ENCODE measurements at places on chromosomes 3 and 15. TPM values are rescaled to one million over a fixed set of nuclear protein-coding genes. Genes with fewer than 3 reads are reported as not detected.

Gene GRIP2
- not detected for total RNA-seq

DNA sequence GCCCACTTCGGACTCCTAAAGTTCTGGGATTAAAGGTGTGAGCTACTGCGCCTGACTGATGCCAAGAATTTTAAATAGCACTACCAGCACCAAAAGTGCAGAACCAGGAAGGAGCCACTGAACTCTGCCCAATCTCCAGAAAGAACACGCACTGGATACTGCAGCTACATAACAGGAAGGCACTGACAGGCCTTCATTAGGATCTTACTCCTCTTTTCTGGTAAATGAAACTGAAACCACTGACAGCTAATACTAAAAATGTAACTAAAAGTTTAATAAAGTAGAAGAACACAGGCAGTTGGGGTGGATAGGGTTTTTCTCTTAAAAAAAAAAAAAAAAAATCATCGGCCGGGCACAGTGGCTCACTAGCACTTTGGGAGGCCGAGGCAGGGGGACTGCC lies 74.1 kb upstream of the CHRM5 start:
- H3K36me3 ChIP-seq: no peaks in the 10 kb centered on the region
- no peak overlapping the region for H3K4me3 ChIP-seq
- DNase-seq: no peak
- no peaks in the 10 kb centered on the region for H3K27me3 ChIP-seq
- H3K4me1 ChIP-seq: no peaks in the 10 kb centered on the region

Gene FOXL2NB
- total RNA-seq: not detected

DNA sequence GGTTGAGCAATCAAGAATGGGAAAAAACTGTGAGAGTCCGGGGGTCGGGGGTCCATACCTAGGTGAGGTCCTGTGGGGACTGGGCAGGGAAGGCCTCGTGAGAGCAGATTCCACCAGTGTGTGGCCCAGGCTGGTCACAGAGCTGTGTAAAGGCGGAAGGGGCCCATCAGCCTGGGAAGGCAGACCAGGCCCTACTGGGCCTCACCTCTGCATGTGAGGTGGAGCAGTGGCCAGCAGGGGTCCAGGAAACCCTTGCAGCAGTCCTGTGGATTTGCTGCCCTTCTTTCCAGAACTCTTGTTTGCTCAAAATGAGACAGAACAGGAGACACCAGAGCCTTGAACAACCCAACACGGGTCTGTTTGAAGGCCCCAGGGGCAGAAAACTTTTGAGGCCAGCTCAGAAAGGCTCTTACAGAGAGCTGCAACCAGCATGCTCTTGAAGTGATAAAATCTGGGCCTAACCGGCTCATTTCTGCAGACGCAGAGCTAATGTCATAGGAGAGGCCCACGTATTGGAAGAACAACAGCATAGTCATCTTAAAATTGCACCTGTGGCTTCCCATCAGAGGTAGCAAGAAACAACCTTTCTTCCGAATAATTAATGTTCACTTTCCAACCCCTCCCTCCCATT lies 30.3 kb upstream of the HHATL start:
- no peaks in the 10 kb centered on the region for H3K27me3 ChIP-seq
- no peaks in the 10 kb centered on the region for H3K4me1 ChIP-seq
- no peak overlapping the region for H3K27ac ChIP-seq
- DNase-seq: no peak
- H3K4me3 ChIP-seq: no peak overlapping the region

- H3K27ac ChIP-seq: no peak overlapping the region
- no peak for DNase-seq
- peaks cover 51% of the 10 kb centered on the region for H3K4me1 ChIP-seq
- no peaks in the 10 kb centered on the region for H3K36me3 ChIP-seq
- no peak overlapping the region for H3K4me3 ChIP-seq
Measured at GRCh38 chr15:28934645-28935044, 48.9 kb downstream of the APBA2 start.
